ENCODE measurements at places on chromosomes 2 and 18. TPM values are rescaled to one million over a fixed set of nuclear protein-coding genes. Genes with fewer than 3 reads are reported as not detected.

IL36G gene
- polyA plus RNA-seq: not detected

UGT1A3 gene
- polyA plus RNA-seq: not detected

MAP3K19 gene
- polyA plus RNA-seq: not detected

GPAT2 gene
- 0.94 TPM for polyA plus RNA-seq

MROH2A gene
- not detected for polyA plus RNA-seq

UPP2 gene
- not detected for polyA plus RNA-seq

KLHL41 gene
- not detected for polyA plus RNA-seq

GPR55 gene
- 1.6 TPM for polyA plus RNA-seq

KIF1A gene
- not detected for polyA plus RNA-seq

RNPEPL1 gene
- 70.8 TPM for polyA plus RNA-seq

TRAPPC12 gene
- polyA plus RNA-seq: 34.2 TPM

NYAP2 gene
- polyA plus RNA-seq: not detected

ALPG gene
- polyA plus RNA-seq: not detected

CNGA3 gene
- polyA plus RNA-seq: not detected

HOXD13 gene
- not detected for polyA plus RNA-seq

All from CD4-positive, CD25-positive, alpha-beta regulatory T cell (primary cell).